ENCODE measurements at places on chromosomes 1 and 21. TPM values are rescaled to one million over a fixed set of nuclear protein-coding genes. Genes with fewer than 3 reads are reported as not detected.

DNA sequence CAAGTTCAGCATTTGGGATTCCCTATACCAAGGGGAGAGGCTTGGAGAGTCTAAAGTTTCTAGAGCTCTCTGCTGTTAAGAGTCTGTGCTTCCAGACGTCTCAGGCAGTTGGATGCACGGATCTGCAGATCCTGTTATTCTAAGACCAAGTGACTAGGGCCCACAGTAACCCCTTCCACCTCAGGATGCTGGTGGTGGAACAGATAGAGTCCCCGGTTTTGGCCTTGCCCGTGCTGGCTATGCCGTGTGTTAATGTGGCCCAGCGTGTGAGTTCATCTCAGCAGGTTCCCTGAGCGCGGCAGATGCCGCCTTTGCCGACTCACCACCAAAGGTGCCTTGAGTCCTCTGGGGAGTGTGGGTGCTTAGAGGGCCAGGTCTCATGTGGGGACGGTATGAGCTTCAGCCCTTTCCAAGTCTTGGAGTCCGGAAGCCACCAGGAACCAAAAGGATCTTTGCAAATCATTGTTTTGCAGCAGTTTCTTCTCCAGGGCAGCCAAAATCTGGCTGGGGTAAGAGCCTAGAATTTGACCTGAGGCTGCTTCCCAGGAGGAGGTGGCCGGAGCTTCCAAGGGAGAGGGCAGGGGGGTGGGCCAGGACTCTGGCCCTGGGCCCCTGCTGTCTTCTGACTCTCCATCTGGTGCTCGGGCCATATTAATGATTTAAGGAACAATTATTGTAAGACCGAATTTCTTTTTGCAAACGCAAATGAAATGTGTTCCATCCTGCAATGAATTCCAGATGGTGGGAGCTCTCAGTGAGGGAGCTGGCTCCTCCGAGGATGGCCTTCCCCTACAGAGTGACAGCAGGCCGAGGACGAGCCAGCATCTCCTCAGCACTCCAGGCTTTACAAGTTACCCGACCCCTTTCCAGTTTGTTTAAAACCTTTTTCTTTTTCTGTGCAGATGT, 205.7 kb downstream of the FOXD2 start:
- peak; percentile 42 for DNase-seq

- no peak for DNase-seq
Measured at GRCh38 chr1:53641481-53642214, 97.3 kb downstream of the GLIS1 start.

GRCh38 chr1:55311057-55311641, 96.0 kb upstream of the USP24 start:
- DNase-seq, result no peak

FAM163A gene
- total RNA-seq, result not detected

DNA sequence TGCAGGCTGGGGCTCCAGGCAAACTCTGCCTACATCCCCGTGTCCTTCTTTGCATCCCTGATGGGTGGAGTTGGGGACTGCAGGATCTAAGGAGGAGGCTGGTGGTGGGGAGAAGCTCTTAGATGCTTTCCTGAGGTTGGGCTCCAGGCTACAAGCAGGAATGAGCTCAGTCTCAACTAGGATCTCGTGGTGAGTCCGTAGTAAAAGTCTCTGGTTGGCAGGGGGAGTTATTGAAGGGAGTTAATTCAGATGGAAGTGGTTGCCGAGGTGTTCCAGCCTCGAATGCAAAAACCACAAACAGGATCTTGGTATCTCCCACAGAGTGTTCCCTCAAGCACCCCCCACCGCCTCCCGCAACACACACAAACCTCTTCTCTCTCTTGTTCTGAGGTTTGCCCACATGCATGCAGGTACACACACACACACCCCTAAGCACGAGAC, 35.0 kb downstream of the TMCC2 start:
- DNase-seq, result no peak

GRCh38 chr1:26744075-26744959, 43.4 kb upstream of the PIGV start:
- DNase-seq, result no peak

- no peak for DNase-seq
Measured at GRCh38 chr1:41463516-41463915, 21.0 kb downstream of the EDN2 start.

- no peak for DNase-seq
Measured at GRCh38 chr1:241462391-241462790, 57.2 kb downstream of the FH start.

GRCh38 chr1:91402023-91402422, 2.6 kb downstream of the HFM1 start:
- DNase-seq, result peak; percentile 34

RIPPLY3 gene
- total RNA-seq, result 0.31 TPM

DNA sequence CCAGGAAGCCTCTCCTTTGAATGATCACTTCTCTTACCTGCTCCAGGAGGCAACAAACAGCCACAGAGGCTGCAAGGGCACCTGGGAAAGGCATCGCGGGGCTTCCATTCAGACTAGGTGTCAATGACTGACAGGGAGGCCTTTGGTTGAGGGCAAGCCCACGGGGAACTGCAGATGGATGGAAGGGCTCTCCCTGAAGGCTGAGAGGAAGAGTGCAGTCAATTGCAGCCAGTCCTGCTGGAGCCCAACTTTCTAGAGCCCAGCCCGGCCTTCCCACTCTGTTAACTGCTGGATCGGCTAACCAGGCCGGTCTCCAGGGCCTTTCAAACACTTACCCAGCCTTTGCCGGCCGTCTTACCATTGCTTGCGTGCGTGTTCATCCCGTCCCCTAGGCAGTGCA, 89.3 kb downstream of the LACTBL1 start:
- no peak for DNase-seq

DNA sequence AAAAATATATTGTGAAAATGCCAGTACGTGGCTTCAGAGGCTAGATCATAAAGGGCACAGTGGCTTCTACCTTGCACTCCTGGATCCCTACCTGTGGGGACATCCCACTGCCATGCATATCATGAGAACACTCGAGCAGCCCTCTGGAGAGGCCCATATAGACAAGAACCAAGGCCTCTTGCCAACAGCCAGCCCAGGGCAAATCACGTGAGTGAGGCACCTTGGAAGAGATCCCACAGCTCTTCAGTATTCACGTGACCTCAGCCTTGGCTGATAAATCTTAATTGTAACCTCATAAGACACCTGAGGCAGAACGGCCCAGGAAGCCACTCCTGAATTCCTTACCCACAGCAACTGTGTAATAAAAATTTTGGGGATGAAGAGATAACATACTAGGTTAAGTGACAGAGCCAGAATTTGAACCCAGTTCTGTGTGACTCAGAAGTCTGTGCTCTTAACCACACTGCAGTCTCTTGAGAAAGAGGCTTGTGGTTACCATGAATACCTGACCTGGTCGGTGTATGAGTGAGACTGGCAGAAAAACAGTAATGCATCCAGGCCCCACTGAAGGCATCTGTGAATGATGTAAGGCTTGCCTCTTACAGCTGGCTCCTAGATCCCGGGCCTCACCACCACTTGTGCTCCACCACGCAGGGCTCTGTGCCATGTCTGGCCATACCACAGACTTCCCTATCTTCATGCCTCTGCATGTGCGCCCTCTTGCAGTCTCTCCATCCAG, 6.9 kb upstream of the A3GALT2 start:
- no peak for DNase-seq

DNA sequence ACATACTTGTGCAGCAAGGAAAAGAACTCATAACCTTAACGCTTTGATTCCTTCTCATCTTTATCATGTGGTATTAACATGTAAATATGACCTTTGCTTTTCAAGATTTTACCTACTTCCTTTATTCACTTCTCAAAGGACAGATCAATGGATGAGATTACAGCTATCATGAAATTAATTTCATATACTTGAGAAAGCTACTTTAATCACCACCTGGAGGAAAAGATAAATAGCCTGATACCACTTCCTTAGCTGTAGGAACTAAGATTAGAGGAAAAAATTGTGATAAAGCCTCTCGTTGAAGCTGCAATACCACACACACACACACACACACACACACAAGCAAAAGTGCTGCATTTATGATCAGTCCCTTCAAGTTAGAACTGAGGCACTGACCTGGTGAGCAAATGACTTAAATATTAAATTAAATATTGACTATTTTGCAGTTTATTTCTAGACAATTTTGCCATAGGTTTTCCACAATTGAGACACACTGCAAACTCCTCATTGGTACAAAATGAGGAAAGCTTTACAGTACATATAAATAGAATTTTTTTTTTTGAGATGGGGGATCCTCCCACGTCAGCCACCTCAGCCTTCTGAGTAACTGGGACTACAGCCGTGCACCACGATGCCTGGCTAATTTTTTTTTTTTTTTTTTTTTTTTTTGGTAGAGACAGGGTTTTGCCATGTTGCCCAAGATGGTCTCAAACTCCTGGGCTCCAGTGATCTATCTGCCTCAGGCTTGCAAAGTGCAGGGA, 27.2 kb upstream of the DMRTB1 start:
- no peak for DNase-seq

TAGLN2 gene
- total RNA-seq, result 358 TPM

DNA sequence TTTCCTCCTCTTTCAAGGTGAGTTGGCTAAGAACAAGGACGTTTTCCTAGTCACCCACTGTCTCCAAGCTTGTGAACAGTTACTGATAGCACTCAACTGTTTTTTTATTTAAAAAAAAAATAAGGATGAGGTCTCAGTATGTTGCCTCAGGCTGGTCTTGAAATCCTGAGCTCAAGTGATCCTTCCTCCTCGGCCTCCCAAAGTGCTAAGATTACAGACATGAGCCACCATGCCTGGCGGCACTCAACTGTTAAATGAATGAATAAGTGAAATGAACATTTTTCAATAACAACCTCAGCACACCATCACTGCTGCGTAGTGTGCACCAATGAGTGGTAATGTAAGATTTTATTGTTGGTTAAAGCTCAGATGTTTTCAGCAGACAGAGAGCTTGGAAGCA, 214.1 kb upstream of the NRIP1 start:
- no peak for DNase-seq

AQP10 gene
- not detected for total RNA-seq

- no peak for DNase-seq
Measured at GRCh38 chr1:228088586-228089498, 6.3 kb downstream of the ARF1 start.

CTSE gene
- 1.6 TPM for total RNA-seq

DNA sequence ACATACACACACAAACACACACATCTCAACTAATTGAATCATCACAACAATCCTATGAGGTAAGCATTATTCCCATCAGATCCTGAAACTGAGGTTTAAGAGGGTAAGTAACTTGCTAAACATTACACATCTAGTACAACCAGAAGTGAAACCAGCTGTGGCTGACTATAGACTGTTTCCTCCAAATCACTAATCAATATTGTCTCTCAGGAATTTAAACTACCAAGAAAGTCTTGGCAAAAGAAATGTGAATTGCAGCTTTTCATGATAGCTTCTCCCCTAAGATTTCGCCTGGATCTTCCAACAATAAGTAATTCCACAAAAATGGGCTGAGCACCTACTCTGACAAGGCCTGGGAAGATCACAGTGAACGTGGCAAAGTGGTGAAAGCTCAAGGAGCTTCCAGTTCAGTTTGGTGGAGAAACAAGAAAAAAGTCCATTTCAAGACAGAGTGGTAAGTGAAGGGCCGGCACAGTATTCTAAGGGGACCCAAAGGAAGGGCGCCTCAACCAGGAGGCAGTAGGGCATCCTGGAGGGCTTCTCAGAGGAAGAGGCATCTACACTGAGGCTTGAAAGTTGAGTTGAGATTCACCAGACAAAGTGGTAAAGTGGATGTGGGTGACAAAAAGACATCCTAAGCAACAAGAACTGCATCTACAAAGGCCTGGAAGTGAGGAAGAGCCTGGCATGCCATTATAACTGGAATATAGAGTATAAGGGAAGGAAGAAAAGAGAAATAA, 22.1 kb downstream of the LRRC52 start:
- no peak for DNase-seq

ZBTB21 gene
- total RNA-seq, result 16.0 TPM

DNA sequence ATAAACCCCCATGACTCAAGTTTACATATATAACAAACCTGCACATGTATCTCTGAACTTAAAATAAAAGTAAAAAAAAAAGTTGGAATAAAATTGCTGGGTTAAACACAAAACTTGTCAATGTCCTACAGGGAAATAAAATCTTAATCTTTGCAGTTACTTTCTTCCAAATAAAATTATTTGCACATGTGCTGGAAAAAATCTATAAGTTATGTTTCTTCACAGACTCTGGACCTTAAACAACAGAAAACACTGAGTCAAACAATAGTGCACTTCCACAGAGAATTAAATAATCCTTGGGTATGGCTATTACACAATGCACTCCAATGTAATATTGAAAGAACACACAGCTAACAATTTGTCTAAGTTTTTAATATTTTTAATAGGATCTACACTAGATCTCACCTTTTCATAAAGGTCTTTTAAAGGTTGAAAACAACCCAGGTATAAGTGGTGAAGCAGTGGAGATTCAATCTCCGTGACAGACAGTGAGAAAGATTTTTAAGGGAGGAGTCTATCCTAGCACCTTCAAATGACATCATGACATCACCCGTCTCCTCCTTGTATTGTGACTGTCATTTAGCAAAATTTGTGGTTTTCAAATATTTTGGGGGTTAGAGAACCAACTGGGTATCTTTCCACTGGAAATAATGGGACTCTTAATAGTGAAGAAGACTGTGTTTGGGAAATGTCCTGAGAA, 25.2 kb upstream of the FGGY start:
- no peak for DNase-seq

- no peak for DNase-seq
Measured at GRCh38 chr1:234773936-234774677, 164.1 kb upstream of the IRF2BP2 start.

PROK1 gene
- total RNA-seq, result not detected

- no peak for DNase-seq
Measured at GRCh38 chr21:44572959-44573583, 458 bp upstream of the KRTAP10-4 start.

GRCh38 chr1:186865253-186865652, 36.5 kb downstream of the PLA2G4A start:
- no peak for DNase-seq

PTCH2 gene
- total RNA-seq, result 1.2 TPM

LHX4 gene
- not detected for total RNA-seq

GRCh38 chr1:40421431-40422384, 28.6 kb upstream of the ZFP69B start:
- DNase-seq, result no peak

DNA sequence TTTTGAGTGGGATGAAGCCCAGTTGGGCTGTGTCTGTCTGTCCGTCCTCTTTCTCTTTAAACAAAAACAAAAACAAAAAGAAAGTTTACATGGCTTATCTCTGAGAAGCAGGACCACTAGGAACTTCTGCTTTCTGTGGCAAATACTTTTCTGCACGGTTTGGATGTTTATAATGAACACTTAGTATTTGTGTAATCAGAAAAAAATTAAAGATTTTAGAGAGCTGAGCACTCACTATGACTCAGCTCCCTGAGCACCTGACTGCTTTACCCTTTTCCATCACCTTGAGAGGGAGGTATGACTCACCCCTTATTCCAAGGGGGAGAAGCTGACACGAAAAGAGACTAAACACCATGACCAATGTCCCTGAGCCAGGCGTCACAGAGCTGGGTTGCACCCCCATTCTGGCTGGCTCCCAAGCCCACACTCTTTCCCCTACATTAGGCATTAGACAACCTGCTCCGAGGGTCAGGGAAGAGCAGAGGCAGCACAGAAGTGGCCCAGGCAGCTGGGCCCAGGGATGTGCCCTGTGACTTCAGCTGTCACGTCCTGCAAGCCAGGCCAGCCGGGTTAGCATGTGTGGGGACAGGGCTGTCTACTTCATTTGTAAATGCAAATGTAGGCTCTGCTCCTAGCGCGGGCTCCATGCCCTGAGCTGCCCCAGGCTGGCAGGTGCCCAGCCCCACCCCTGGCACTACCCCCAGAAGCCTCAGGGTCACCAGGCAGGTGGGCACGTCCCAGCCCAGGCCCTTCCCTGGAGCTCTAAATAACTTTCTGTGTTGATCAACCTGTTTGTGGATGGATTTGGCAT, 30.4 kb downstream of the RAP1GAP start:
- DNase-seq, result no peak

Measured in kidney (tissue), 22 donors.